ENCODE measurements at places on chromosomes 3 and 15.
A peak's percentile ranks its signal among the peaks of the same experiment; 100 is the strongest.

GRCh38 chr15:50854601-50855490, 53.6 kb upstream of the AP4E1 start:
- no peak for DNase-seq

DNA sequence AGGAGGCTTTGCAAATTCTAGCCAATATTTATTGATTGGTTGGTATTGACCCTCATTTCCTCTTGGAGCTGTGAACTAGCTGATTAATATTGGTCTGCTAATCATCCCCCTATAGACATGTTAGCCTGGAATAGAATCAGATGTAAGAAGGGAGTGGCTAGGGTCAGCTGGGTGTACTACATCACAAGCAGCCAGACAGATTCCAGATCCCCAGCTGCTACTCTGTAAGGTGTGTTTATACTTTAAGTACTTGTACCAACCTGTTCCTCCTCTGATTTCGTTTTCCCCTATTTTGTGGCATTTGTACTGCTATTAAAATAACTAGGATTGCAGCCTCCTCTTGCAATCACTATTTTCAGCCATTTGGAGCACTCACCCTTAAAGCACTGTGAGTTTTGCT, 49.9 kb downstream of the PARP15 start:
- no peak for DNase-seq

GRCh38 chr15:48466820-48467219, 135.6 kb downstream of the DUT start:
- DNase-seq = no peak

- peak; percentile 66 for DNase-seq
Observed at GRCh38 chr3:37862219-37862902, 681 bp downstream of the CTDSPL start.

- DNase-seq = no peak
Observed at GRCh38 chr3:148642616-148643015, 55.1 kb upstream of the AGTR1 start.

DNA sequence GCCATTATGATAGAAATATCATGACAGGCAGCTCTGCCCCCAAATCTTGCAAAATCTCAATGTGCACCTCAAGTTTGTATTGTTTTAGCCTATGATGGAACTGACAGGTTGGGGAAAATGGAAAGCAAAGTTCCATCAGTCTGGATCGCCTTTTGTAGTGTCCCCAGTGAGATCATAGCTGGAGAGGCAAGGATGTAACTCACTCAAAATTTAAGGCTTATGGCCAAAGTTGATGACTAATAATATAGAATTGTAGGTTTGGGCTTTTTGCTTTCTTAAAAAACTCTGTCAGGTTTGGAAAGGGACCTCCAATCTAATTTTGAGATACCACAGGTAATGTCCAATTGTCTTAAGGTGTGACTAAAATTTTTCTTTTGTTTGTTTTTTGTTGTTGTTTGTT, 1.4 kb upstream of the ACP3 start:
- DNase-seq = no peak

GRCh38 chr3:197798863-197799262, 7.8 kb downstream of the LRCH3 start:
- no peak for DNase-seq

- no peak for DNase-seq
Observed at GRCh38 chr15:48306639-48307038, 24.6 kb upstream of the DUT start.

DNA sequence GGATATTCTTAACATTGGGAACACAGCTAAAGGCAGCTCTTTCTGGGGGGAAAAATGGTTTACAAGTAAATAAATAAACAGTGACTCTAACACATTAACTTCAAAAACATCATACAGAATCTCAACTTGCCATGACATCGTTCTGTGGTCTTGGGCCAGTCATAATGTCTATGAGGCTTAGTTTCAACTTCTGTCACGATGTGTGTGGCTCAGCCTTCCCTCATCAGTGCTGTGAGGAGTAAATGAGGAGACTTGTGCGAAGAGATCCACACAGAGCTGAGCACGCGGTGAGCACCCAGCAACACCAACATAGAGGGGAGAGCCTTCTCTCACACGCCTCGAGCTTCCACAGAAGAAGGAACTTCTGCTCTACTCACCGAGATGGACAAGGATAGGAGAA, 49.0 kb downstream of the DZIP1L start:
- no peak for DNase-seq

GRCh38 chr15:60854858-60855564, 374.1 kb downstream of the RORA start:
- DNase-seq = no peak

DNA sequence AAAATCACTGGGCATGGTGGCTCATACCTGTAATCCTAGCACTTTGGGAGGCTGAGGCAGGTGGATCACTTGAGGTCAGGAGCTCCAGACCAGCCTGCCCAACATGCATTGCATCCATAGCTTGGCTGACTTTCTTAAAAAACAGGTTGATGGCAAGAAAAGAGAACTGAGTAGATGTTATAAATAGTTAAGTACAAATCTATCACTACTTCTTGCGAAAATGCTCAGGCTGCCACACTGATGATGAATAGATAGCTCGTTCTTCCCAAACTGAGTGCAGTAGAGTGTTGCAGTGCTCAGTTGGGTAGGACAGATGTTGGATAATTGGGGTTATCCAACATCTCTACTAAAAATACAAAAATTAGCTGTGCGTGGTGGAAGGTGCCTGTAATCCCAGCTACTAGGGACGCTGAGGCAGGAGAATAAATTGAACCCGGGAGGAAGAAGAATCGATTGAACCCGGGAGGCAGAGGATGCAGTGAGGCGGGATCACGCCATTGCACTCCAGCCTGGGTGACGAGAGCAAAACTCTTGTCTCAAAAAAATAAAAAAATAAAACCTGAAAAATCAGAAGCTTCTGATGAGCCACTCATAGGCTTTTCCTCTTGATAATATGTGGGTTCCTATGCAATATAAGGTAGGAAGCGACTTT, 1.2 kb downstream of the BTLA start:
- DNase-seq = no peak

GRCh38 chr3:46711305-46711704, 6.4 kb downstream of the PRSS50 start:
- no peak for DNase-seq

DNA sequence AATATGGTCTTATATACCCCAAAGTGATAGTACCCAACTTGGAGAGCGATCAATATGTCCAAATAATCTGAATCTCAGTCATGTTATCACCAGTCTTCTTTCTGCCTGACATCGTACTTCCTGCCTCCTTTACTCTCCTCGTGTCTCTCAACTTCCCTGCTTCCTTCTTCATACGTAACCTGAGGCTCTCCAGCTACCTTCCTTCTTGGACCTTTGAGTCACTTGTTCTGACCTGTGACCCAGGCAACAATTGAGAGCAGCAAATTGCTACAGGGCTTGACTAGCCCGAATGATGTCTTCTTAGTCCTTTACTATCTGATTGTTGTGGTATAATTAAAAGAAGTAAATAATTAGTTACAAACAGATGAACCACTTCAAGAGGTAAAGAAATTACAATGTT, 145.9 kb upstream of the MBNL1 start:
- no peak for DNase-seq

DNA sequence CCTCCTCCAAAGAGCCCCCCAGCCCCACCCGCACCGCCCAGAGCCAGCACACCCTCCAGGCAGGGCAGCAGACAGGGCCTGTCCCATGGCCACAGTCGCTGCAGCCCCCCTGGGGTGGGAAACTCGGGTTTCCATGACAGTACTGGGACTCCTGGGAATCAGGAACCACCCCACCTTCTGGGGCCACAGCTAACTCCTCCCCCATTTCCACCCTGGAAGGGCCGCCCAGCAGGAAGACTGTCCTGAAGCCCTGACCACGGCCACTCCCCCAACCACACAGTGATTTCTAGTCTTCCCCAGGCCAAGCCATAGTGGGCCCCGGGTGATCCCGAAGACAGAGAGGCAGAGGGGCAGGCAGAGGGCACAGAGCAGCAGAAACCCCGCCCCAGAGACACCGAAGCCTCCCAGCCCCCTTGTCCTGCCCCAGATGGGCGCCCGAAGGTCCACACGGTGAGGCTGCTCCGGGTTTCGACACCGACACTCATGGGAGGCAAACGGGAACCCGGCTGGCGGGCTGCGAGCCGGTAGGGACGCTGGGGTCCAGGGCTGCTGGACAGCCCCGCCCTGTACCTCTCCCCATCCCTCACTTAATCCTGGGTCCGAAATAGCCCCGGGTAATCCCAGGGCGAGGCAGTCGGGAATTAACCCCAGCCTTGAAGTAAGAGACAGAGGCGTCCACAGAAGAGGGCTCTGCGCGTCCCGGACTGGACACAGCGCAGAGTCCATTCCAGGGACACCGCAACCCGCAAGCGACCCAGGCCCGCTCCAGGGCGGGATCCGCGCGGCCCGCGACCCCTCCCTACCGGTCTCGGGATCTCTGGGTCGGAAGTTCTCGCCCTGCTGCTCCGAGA, 138.4 kb downstream of the NUP210 start:
- DNase-seq = peak; percentile 68

GRCh38 chr15:58309963-58310928, 121.5 kb upstream of the LIPC start:
- DNase-seq = no peak

GRCh38 chr3:148940983-148941382, 50.4 kb upstream of the GYG1 start:
- no peak for DNase-seq

DNA sequence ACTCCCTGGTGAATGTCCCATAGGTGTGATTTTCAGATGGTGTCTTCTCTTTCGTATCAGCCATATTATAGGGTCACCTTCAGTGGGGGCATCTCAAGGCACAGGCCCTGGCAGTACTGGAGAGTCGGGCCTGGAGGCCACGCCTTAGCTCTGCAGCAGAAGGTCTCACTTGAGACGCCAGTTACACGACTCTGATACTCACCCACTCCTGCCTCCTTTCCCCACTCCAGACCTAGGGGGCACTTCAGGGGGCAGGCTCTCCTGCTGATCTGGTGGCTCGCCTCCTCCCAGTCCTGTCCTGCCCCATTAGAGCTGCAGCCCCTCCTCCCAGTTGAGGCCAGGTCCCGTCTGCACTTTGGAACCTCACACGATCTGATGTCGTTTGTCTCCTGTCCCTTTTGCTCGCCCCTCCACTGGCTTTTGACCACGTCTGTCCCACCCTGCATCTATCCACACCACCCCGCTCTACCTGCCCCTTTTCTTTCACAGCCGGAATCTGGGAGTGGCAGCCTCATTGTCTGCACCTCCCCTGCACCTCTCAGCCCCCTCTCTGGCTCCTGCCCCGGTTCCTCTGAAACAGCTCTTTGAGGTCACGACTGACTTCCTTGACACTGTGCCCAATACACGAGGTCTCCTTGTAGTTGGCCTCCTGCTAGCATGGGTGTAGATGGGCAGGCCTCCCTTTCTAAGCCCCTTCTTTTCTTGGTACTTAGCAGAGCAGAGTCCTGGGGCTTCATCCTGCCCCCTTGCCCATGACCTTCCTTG, 181.9 kb downstream of the NSMCE3 start:
- no peak for DNase-seq

- DNase-seq = no peak
Observed at GRCh38 chr3:5151586-5151985, 29.5 kb downstream of the ARL8B start.

- DNase-seq = no peak
Observed at GRCh38 chr3:139534992-139535879, 4.3 kb downstream of the RBP1 start.

- DNase-seq = no peak
Observed at GRCh38 chr3:160981217-160981938, 123.8 kb downstream of the B3GALNT1 start.

- DNase-seq = no peak
Observed at GRCh38 chr3:185760550-185760949, 64.3 kb downstream of the IGF2BP2 start.

- no peak for DNase-seq
Observed at GRCh38 chr3:170081079-170081741, 43.4 kb downstream of the GPR160 start.

GRCh38 chr3:157373783-157374182, 62.9 kb upstream of the PTX3 start:
- DNase-seq = no peak

GRCh38 chr15:39447346-39447745, 133.5 kb upstream of the THBS1 start:
- DNase-seq = no peak

GRCh38 chr15:31396881-31397560, 70.4 kb downstream of the KLF13 start:
- peak; percentile 89 for DNase-seq

DNA sequence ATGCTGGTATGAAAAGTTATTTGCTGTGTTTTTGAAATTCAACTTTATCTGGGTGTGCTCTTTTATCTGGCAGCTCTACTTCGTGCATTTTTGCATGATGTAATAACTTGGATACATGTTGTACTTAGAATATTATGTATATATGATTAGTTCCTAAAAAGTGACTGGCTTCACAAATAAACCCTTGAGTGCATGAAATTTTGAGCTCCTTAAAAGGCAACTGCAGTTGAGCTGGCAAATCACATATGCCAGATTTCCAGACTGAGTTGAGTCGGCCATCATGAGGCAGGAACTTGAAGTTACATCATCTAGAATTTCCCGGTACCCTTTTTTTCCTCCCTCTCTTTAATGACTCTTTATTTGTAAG, 162.5 kb downstream of the FNDC3B start:
- no peak for DNase-seq

DNA sequence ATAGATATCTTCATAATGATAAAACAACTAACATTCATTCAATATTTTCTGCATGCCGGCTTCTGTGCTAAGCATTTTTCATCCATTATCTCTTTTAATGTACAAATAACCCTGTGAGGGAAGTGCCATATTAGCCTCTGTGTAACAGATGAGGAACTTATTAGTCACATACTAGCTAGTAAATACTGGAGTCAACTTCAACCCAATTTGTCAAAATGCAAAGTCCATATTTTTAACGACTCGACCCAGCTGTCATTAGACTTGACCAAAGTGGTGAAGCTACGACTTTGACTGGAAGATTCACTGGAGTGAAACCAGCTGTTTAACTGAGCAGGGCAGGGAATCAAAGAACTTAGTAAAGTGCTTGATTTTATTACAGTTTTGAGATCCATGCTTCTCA, 41.6 kb downstream of the PARP15 start:
- DNase-seq = no peak

DNA sequence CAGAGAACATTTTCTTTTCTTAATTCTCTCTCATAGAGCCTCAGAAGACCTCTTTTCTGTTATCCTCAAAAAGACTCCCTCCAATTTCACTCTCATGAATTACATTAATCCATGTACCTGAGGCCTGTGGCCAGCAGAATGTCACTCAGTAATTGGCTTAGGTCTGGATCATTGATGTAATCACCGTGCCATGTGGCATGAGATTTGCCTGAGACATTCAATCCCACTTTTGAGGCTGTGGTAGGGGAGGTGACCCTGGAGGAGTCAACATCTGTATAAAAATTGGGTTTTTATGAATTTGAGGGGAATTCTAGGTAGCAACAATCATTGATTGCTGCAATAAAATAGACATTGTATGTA, 295.3 kb downstream of the GBE1 start:
- no peak for DNase-seq

DNA sequence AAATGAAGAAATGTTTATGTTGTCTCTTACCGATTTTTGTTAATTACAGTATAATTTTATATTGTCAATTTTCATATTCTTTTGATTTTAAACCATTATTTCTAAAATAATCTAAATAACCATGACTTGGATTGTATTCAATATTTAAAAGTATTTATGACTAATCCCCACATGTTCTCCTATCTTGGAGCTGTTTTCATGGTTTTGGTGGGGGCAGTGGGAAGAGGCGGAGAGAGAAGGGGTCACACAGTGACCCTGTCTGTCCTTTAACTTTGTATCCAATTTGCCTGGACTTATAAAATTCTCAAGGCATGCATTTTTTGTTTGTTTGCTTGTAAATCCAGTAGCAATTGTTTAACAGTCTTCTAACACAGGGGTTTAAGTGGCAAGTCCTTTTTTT, 407.4 kb downstream of the NTRK3 start:
- DNase-seq = no peak
